ENCODE measurements at places on chromosomes 7 and 10.

- no peak for DNase-seq
These were observed 45.2 kb downstream of the KIAA1217 start for GRCh38 chr10:24254180-24254579.

GRCh38 chr7:8625612-8626011 is 192.2 kb downstream of the NXPH1 start:
- no peak for DNase-seq

- no peak for DNase-seq
These were observed 53.4 kb downstream of the TMEM209 start for GRCh38 chr7:130151591-130152492.

GRCh38 chr7:53904355-53904754 is 637.8 kb upstream of the VSTM2A start:
- no peak for DNase-seq

- no peak for DNase-seq
These were observed 32.3 kb downstream of the REEP3 start for GRCh38 chr10:63553473-63553872.

GRCh38 chr7:114574384-114574783 is 159.8 kb downstream of the FOXP2 start:
- DNase-seq, result no peak

DNA sequence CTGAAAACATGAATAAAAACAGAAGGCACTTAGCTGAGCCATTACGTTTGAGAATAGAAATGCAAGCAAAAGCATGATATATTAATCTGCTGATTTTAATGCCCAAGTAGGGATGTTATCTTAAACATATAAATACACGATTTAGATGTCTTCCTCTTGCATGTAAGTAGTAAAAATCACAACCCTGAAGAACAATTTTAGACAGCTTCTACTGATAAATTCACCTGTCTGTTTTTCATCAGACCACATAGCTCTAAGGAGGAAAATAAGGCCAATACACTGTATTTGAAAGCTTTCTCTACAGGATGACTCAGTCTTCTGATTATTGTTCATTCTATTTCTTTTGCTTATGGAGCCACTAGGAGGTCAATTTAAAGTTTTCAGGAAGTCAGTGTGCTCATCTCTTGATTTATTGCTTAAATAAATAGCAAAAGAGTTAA is 210.9 kb upstream of the CHRM2 start:
- DNase-seq, result no peak

DNA sequence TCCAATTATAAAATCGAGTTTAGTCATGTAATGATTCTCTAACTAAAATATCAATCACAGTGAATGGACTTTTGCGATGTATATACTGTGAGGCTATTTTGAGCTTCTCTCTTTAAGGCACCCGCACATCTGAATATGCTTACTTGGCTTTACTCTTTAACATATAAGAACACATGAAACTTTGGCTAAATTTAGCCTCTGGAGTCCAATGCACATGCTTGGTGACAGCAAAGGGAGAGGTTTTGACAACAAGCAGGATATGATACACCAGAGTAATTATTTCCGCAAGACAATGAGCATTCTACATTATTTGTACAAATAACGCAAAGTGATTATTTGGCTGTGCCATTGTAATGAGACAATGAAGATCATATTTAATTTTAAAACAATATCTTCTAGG is 72.4 kb downstream of the ARID5B start:
- DNase-seq, result no peak

DNA sequence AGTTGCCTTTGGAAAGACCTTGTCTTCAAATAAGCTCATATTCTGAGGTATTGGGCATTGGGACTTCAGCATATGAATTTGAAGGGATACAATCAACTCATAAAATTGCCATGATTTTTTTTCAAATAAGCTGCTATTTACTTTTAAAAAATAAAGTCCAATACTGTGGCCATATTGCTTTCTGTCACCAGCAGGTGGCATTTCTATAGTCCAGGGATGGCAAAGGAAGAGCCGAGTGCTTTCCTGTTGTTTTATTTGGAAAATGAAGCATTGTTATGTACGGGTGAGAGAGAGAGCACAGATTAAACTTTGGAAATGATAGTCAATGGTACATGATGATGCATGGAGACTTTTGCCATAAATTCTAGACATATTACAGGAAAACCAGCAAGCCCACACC is 104.1 kb upstream of the DPP6 start:
- no peak for DNase-seq

GRCh38 chr7:19248115-19248514 is 102.9 kb upstream of the FERD3L start:
- DNase-seq, result no peak
